ENCODE measurements at places on chromosomes 3 and 15. TPM values are rescaled to one million over a fixed set of nuclear protein-coding genes. Genes with fewer than 3 reads are reported as not detected.

Gene HAUS2
- 35.8 TPM for total RNA-seq

Gene CACNA2D3
- not detected for total RNA-seq

Gene ETFA
- 112 TPM for total RNA-seq

Gene IQCF5
- total RNA-seq = not detected

Gene SLC2A2
- total RNA-seq = not detected

Gene KCNAB1
- total RNA-seq = not detected

Gene GOLGA6L10
- total RNA-seq = 1.1 TPM

Gene NLGN1
- not detected for total RNA-seq

Gene EPHA6
- total RNA-seq = not detected

Gene PXYLP1
- total RNA-seq = 16.1 TPM

Gene DOCK3
- 1.6 TPM for total RNA-seq

Gene MON1A
- 9.7 TPM for total RNA-seq

GRCh38 chr15:95497634-95498033, 832.9 kb upstream of the NR2F2 start:
- DNase-seq = no peak

DNA sequence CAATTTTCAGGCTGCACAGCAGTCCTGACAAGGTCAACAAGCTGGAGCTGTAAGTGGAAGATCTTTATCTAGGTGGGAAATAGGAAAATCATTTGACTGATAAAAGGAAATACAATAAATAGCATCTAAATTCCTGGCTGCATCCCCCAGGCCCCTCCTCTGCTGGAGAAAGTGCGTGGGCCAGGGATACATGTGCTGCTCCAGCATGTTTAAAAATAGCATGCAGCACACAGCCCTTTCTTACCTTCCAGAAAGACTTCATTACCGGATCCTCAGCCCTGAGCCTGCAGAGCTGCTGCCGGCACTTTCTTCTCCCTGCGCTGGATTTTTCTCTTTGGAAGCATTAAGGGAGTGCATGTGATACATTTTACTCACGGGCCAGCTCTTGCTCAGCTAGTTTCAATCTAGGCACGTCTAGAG, 77.3 kb downstream of the HMG20A start:
- no peak for DNase-seq

DNA sequence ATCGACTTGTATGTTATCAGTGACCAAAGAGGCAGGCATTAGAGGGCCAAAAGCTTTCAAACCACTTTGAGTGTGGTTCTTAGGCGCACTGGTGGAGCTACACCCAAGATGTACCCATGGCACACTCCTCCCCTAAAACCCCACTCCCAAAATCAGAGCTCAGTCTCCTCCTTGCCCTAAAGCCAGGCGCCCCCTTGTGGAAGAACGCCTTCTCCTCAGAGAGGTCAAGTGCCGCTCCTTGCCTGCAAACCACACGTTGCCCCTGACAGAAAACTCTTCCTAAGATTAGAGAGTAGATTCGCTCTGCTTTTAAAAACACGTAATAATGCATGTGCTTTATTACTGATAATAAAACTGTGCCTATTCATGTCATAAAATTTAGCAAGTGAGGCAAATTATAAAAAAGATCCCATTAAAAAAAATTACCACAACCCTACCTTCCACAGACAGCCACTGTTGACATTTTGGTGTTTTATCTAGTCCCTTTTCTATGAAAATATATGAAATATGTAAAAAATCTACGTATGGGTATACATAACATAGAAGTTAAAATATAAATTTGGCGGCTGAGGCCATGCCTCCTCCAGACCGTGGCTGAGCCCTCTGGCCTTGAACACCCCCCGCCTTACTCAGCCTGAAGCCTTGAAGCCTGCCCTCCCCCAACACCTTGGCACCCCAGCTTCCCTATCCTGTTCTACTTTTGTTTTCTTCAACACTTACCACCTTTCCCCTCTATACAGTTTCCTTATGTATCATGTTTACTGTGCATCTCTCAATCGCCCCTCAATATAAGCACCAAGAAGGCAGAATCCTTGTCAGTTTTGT, 33.5 kb downstream of the BCL2L10 start:
- DNase-seq = peak; percentile 83

DNA sequence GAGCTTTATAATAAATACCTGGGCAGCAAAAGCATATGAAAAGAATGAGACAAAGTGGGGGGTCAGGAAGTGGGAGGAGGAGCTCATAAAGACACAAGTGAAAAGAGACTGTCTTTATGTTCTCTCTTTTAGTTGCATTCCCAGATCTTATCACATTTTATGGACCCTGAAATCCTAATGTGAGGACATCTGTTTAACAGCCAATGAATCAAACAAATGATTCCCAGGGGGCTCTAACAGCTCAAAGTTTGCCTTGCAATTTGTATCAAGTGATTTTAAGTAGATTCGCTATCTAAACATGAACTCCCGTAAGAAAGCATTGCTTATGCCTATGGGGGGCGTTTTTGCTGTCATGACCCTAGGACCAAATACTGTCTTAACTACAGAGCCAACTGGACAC, 332.3 kb upstream of the CNTN4 start:
- no peak for DNase-seq

DNA sequence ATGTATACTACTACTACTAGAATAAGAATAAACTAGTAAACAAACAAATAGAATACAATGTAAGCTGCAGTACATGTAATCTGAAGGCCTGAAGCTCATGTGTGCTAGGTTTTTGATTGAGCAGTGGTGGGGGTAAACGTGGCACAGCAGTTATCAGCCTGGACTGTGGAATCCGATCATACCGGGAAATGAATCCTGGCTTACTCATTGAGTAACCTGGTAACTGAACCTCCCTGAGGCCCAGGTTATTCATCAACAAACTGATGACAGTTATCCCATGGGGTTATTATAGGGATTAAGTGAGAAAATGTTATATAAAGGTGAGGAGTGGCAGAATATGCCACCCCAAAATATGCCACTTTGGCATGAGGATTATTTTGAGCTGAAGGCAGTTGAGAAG, 339.1 kb downstream of the FHIT start:
- no peak for DNase-seq

DNA sequence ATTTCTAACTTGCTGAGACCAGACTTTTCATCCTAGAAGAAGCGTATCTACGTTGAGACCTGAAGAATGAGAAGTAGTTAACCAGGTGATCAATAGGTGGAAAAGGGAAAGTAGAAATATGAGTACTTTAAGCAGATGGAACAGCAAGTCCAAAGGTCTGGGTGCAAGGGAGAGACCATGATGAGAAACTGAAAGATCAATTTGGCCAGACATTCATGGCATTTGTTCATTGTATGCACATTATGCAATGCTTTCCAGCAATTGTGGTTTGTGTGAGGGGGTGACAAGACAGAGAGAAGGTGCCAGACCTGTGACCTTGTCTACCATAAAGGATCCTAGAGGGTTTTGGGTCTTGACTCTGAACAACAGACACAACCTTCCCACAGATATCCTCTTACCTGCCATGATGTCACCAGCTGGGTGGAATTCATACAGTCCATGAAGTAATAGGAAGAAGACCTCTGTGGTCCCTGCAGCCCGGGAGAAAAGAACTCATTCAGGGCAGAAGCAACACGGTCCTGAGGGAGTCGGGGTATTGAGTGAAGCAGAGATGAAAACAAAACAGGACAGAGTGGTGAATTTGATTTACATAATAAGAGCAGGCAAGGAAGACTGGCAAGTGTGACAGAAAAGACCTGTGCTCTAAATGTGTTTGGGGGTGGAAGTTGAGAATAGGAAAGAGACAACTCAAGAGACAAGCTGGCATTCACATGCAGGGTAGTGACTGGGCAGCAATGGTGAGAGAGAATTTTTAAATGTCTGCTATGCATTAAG, 63.4 kb upstream of the PSMD6 start:
- no peak for DNase-seq

GRCh38 chr15:91694131-91694830, 159.2 kb upstream of the SLCO3A1 start:
- no peak for DNase-seq

- no peak for DNase-seq
These were observed 3.9 kb upstream of the CAMKV start for GRCh38 chr3:49873623-49874022.

- DNase-seq = no peak
These were observed 259.9 kb upstream of the TMC3 start for GRCh38 chr15:81633889-81634288.

- DNase-seq = no peak
These were observed 257.2 kb upstream of the THBS1 start for GRCh38 chr15:39323706-39324105.

- no peak for DNase-seq
These were observed 639.3 kb downstream of the TUSC7 start for GRCh38 chr3:117348884-117349283.

GRCh38 chr15:82663186-82663600, 16.0 kb upstream of the CPEB1 start:
- DNase-seq = peak; percentile 59

GRCh38 chr3:111610612-111611054, 15.5 kb upstream of the ZBED2 start:
- no peak for DNase-seq

GRCh38 chr3:52313188-52313773, 2.8 kb upstream of the DNAH1 start:
- DNase-seq = no peak

- no peak for DNase-seq
These were observed 17.3 kb downstream of the AP3S2 start for GRCh38 chr15:89876396-89877082.

DNA sequence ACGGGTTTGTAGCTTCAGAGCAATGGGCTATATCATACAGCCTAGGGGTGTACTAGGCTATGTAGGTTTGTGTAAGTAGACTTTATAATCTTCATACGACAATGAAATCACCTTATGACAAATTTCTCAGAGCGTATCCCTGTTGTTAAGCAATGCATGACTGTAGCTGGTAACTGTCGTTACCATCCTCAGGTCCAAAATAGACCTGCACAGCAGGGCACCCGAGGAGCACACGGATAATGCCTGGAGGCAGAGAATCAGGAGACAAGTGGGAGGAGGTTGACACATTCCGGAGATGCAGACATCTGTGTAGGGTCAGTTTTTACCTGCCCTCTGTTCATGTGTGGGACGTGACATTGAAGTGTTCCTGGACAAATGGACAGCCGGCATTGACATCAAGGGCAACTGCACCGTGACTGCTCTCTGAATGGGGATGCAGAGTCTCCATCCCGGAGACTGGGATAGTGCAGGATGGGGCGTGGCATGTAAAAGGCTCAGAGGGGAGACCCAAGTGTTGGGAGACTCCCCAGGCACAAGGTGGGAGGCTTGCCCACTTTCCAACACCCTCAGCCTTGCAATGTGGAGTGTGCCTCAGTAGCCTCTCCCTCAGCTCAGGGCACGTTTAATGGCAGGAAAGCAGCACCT, 45.9 kb upstream of the PGPEP1L start:
- no peak for DNase-seq

DNA sequence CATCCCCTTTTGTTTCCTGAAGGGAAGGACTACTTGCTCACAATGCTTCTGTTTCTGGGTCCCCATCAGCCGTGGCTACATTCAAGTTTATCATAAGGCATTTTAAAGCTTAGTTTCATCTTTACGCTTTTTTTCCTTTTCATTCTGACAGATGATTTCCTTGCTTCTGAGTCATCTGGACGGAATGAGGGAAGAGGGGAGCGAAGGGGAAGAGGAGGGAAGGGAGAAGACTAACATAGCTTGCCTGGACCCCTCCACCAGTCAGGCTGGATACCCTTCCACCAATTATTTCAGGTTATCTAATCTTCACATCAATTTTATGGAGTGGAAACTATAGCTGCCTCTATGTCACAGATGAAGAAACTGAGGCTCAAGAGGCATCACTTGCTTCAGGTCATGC, 27.6 kb downstream of the FAM3D start:
- DNase-seq = no peak

- no peak for DNase-seq
These were observed 75.0 kb downstream of the LRRC28 start for GRCh38 chr15:99326235-99326634.

DNA sequence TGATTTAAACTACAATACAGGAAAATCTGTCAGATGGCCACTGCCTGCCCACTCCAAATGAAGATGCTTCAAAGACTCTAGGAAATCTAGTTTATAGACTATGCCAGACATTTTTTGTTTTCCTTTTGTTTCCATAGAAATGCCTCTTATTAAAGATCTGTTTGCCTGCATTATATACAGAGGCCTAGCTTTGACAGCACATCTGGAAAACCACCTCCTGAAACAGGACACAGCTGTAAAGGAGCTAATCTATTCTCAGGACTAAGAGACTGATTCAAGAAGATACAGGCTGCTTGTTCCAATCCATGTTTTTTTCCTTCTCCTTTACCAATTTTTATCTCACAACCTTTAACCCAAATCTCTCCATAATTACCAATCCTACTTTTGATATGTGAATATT, 75.3 kb upstream of the STRIT1 start:
- no peak for DNase-seq

DNA sequence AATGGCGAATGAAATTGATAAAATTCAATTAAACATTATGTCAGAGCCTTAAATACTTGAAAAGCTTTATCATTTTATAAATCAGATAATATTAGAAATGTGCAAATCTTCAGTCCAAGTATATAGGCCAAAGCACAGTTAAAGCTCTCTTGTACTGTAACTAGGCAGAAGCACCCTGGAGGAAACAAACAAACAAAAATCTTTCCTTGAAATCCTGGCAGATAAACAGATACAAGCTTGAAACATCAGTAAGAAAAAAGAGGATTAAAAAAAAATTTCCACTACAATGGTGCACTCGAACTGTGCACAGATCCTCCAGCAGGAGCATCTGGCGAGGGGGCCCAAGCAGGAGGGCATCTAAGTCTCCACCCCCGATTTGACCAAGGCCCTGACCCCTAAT, 166.6 kb downstream of the PLD1 start:
- no peak for DNase-seq

DNA sequence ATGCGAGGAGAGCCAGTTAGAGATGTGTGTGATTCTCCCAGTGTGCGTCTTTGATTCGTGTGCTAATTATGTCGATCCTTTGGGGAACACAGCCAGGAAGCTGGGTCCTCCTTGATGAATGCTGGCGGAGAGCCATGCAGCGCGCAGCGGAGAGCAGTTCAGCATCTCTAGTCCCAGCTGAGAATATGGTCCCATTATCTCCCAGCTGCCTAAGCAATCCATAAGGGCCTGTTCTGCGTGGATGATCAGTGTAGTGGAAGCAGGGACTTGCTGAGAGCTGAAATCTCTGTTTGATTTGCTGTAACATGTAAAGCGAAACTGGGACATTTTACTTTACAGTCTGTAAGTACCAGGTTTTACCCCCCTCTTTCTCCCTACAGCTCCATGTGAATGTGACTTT, 412.7 kb downstream of the CNTN4 start:
- no peak for DNase-seq

- no peak for DNase-seq
These were observed 41.1 kb upstream of the CTSH start for GRCh38 chr15:78985859-78986475.

GRCh38 chr3:74562558-74563269, 51.7 kb downstream of the CNTN3 start:
- no peak for DNase-seq

DNA sequence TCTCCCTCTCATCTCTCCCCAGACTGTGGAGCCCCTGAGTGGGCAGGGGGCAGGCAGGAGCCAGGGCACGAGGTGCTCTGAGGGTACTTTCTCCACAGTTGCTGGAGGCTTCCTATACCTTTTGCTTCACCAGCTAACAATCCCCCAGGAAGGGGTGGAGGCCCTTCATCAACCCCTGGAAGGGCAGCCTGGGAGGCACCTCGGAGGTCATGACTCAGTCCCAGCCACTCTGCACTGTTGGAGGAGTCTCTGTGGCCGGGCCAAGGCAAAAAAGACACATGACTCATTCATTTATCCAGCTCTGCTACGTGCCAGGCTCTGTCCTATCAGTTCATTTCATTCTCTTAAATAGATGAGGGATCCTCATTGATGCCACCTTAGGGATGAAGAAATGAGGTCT, 15.6 kb upstream of the KY start:
- no peak for DNase-seq

Measured in activated CD4-positive, alpha-beta memory T cell treated with anti-CD3 and anti-CD28 coated beads, Interleukin-2, amount 10 ng/mL, durations not matched to agents 7 days and 5 days (primary cell).